Astrocyte (in vitro differentiated cells and primary cell): ENCODE measurements at places on chromosomes 5 and 9.
A peak's percentile ranks its signal among the peaks of the same experiment; 100 is the strongest.

GRCh38 chr5:93359296-93359959, 221.6 kb downstream of the NR2F1-AS1 start:
- peaks cover 15% of the 10 kb centered on the region for H3K4me1 ChIP-seq
- peak; percentile 85 for DNase-seq
- no peaks in the 10 kb centered on the region for H3K36me3 ChIP-seq
- peak overlapping the region; percentile 44 for H3K27ac ChIP-seq
- H3K4me3 ChIP-seq, result peak overlapping the region; percentile 21

GRCh38 chr5:10352430-10353240, 860 bp upstream of the MARCHF6 start:
- H3K4me3 ChIP-seq, result peak overlapping the region; percentile 93
- H3K27me3 ChIP-seq, result no peaks in the 10 kb centered on the region
- H3K36me3 ChIP-seq, result no peaks in the 10 kb centered on the region
- H3K27ac ChIP-seq, result peak overlapping the region; percentile 96
- peak; percentile 69 for DNase-seq

DNA sequence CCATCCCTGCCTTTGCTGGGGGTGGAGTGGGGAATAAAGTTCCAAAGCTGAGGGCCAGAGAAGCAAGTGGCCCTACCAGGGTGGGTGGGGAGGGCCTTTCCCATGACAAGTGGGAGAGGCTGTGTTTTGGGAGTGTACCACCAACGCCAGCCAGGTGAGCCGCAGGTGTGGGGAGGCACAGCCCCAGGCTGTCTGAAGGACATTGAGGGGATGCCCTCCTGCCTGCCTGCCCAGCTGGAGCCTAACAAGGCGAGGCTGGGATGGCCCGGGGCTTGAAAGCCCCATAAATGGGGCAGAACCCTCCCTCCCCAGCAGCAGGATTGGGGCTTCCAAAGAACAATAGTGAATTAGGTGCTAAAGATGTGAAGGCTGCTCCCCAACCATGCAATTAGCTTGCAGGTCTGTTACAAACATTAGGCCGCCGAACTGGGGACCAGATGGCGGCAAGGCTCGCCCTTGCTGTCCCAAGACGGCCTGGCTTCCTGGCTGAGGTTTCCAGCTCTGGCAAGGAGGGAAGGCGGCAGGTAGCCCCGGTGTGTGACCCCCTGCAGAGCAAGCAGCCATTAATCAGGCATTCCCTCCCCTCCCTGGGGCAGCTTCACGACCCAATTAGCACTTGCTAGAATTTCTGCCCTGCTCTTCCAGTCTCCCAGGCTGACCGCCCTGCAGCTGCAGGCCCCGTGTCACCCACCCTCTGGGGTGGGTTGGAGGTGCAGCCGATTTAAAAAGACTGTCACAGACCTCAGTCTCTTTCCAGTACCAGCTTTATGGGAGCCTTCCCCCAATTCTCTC, 42.9 kb downstream of the FGF18 start:
- H3K27me3 ChIP-seq, result peaks cover 3% of the 10 kb centered on the region
- no peak overlapping the region for H3K4me3 ChIP-seq
- H3K4me1 ChIP-seq, result no peaks in the 10 kb centered on the region
- H3K27ac ChIP-seq, result no peak overlapping the region
- no peaks in the 10 kb centered on the region for H3K36me3 ChIP-seq

- H3K27ac ChIP-seq, result no peak overlapping the region
- DNase-seq, result peak; percentile 27
- no peak overlapping the region for H3K4me3 ChIP-seq
- no peaks in the 10 kb centered on the region for H3K4me1 ChIP-seq
- H3K36me3 ChIP-seq, result no peaks in the 10 kb centered on the region
These were observed 136.3 kb upstream of the RASEF start for GRCh38 chr9:83199240-83199639.

GRCh38 chr5:151157426-151158286, at the start of gene ANXA6:
TSS of gene ANXA6 (minus strand) at chr5:151157779. CDS start at chr5:151147901, 9,878 bp downstream.
- H3K27me3 ChIP-seq, result no peaks in the 10 kb centered on the region
- H3K27ac ChIP-seq, result peak within 1 kb of the TSS; percentile 73
- peaks cover 6% of the 10 kb centered on the region for H3K36me3 ChIP-seq
- peak; percentile 63 for DNase-seq
- H3K4me1 ChIP-seq, result peaks cover 21% of the 10 kb centered on the region
- peak within 1 kb of the TSS; percentile 83 for H3K4me3 ChIP-seq

DNA sequence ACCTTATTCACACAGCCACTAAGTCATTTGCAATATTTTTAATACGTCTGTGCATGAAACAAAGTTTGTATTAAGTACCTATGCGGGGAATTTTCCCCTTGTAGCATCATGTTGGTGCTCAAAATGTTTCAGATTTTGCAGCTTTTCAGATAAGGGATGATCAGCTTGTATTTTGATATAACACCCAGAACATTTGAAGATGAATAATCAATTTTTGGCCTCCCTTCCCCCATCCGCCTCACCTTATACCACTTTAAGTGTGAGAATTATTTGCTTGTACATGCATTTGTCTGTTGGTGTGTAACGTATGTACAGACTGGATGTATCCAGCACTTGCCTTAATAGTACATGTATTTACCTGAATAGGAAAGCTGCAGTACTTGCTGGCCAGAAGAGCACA, 1.7 kb downstream of the JAK2 start:
- no peaks in the 10 kb centered on the region for H3K27me3 ChIP-seq
- H3K4me3 ChIP-seq, result peak overlapping the region; percentile 80
- DNase-seq, result no peak
- H3K4me1 ChIP-seq, result peaks cover 21% of the 10 kb centered on the region
- H3K36me3 ChIP-seq, result no peaks in the 10 kb centered on the region
- H3K27ac ChIP-seq, result no peak overlapping the region

- H3K27me3 ChIP-seq, result no peaks in the 10 kb centered on the region
- H3K4me1 ChIP-seq, result no peaks in the 10 kb centered on the region
- H3K36me3 ChIP-seq, result no peaks in the 10 kb centered on the region
- no peak for DNase-seq
These were observed 186.7 kb upstream of the RASA1 start for GRCh38 chr5:87081016-87081415.

DNA sequence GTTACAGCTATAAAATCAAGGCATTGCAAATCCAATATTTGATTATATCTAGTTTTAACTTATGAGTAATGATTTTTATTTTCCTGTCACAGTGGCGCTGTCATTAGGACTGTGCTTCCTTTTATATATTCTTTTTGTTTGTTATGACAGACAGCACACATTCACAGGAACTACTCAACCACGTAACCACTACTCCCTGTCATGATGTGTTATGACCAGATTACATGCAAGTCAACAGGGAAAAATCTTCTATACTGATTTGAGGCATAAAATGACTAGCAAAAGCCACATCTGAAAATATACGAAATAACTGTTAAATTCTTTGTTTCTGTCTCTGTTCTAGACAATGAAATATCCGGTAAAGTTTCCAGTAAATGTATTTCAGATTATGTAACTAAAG, 25.4 kb downstream of the SREK1 start:
- H3K36me3 ChIP-seq, result peaks cover 40% of the 10 kb centered on the region
- H3K27ac ChIP-seq, result no peak overlapping the region
- no peak overlapping the region for H3K4me3 ChIP-seq
- no peaks in the 10 kb centered on the region for H3K4me1 ChIP-seq

DNA sequence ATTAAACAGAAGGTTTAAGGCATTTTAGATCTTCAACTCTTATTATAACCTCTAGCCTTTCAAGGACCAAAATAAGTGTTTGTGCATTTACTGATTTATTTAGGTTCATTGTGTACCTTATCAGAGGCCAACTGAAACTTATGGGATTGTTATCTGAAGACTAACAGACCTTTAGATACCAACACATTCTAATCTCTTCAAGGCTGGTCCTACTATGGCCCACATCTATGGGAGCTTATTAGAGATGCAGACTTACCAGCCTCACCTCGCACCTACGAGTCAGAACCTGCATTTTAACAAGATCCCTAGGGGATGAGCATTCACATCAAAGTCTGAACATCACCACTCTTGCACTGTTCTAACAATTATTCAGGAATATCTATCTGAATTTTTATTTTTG, 1.9 kb downstream of the IARS1 start:
- no peak for DNase-seq
- peaks cover 28% of the 10 kb centered on the region for H3K36me3 ChIP-seq
- H3K4me1 ChIP-seq, result peaks cover 19% of the 10 kb centered on the region
- peak overlapping the region; percentile 91 for H3K4me3 ChIP-seq
- no peaks in the 10 kb centered on the region for H3K27me3 ChIP-seq
